Cortex of kidney (tissue), 1 donor: ENCODE measurements at places on chromosomes 3 and 15.

DNA sequence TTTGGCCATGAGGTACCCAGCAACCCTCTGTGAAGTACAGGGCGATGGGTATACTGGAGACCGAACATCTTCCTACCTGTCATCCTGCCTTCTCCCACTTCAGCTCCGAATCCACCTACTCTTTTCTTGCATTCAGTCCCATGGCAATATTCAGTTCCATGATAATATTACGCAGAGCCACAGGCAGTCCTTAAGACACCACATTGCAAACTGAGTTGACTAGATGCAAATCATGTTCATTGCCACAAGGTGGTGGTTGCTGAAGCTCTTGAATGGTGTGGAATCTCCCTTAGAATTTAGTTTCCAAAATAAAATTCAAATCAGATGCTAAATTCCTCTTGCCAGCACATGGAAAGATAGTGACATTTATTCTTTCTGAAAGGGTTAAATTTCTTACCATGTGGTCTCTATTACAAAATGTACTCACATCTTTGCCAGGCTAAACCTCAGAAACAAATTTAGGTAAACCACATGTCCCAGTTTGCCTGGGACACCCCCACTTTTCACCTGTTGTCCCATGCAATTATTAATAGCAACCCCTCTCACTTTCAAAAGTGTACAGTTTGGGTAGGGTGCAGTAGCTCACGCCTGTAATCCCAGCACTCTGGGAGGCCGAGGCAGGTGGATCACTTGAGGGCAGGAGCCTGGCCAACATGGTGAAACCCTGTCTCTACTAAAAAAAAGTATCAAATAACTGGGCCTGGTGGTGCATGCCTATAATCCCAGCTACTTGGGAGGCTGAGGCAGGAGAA lies 1.7 kb upstream of the NME9 start:
- no peak for DNase-seq

GRCh38 chr3:101946906-101947305 lies 97.6 kb downstream of the NFKBIZ start:
- no peak for DNase-seq

DNA sequence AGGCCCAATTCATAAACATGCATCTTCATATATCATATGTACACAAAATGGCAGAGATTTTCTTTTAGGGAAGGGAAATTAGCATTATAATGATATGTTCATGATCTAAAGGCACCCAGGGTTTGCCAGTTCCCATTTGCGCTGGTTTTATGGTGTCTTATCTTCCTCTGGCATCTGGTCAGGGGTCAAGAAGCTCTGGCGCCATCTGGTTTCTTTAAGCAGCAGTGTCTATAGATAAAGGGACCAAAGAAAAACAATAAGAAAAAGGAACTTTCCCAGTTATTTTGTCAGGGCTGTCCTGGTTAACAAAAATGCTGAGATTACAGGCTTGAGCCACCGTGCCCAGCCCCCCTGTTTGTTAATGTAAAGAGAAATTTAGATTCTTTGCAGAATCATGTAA lies 3.3 kb upstream of the DCP1A start:
- no peak for DNase-seq

- no peak for DNase-seq
Measured at GRCh38 chr3:87318617-87319021, 42.2 kb upstream of the POU1F1 start.

DNA sequence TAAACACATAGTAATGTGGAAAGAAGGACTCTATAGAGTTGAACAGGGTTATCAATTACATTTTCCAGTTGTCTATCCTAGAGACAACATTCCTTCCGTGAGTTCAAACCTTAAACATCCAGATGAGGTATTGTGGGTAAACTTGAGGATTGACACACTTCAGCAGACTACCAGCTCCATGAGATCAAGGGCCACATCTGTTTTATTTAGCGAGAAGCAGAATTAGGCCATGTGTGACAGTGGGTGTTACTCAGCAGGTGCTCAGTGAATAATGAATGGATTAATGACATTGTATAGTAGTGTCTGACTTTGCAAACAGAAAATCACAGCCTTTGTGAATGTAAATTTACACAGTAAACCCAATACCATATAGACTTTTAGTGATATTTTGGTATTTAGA lies 941.1 kb upstream of the CFAP20DC start:
- DNase-seq = no peak

DNA sequence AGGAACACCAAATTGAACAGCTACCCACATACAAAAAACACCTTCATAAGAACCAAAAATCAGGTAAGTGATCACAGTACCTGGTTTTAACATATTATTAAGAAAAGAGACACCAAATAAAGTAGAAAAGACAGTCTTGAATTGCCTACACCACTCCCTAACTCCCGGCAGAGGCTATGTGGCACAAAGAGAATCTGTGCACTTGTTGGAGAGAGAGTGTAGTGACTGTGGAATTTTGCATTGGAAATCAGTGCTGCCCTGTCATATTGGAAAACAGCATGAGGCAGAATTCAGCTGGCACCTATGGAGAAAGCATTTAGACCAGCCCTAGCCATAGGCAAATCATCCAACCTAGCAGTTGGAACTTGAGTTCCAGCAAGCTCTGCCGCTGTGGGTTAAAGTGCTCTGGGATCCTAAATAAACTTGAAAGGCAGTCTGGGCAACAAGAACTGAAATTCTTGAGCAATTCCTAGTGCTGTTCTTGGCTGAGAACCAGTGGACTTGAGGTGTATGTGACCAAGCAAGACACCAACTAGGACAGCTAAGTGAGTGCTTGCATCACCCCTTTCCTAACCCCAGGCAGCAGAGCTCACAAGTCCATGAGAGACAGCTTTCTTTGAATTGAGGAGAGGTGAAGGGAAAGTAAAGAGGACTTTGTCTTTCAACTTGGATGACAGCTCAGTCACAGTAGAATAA lies 969.6 kb upstream of the ALCAM start:
- DNase-seq = no peak

DNA sequence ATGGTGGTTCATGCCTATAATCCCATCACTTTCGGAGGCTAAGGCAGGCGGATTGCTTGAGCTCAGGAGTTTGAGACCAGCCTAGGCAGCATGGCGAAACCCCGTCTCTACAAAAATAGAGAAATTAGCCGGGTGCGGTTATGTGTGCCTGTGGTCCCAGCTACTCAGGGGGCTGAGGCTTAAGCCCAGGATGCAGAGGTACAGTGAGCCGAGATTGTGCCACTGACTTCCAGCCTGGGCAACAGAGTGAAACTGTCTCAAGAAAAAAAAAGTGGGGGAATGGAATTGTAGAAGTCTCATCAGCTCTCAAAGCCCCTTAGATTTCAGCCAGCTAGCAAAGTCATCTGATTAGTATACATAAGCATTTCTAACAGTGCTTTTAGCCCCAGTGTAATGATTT lies 33.2 kb downstream of the TIPARP start:
- DNase-seq = no peak

DNA sequence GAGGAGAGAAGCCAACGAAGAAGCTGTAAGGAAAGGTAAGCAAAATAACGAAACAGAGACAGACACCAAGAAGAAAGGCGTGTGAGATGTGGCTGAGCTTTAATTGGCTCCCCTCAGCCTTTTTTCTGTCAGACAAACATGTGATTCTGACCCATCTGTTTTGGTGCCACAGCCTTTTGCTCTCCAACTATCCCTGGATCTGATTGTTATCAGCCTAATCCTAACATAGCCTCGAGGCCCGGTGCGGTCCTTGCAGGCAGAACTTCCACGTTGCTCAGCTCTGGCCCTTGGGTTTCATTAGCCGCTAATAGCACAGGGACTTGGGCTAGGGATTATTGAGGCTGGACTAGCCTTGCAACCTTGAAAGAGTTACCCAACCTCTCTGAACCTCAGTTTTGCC lies 57.9 kb upstream of the CACNA2D3 start:
- no peak for DNase-seq

DNA sequence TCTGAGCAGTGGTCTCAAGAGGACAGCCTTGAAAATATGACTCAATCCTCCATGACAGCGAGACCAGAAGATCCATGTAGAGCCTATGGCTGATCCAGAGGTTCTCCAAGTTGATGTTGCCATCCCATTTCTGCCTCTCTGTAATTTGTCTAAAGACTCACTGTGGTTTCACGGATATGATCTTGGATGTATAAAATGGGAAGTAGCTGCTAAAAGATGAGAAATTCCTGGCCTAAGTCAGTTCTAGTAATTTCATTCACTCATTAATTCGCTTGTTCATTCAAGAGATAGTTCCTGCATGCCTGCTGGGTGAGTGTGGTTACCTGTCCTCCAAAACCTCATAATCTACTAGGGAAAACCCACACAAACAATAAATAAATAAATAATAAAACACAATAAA lies 145.9 kb downstream of the TNIK start:
- no peak for DNase-seq

DNA sequence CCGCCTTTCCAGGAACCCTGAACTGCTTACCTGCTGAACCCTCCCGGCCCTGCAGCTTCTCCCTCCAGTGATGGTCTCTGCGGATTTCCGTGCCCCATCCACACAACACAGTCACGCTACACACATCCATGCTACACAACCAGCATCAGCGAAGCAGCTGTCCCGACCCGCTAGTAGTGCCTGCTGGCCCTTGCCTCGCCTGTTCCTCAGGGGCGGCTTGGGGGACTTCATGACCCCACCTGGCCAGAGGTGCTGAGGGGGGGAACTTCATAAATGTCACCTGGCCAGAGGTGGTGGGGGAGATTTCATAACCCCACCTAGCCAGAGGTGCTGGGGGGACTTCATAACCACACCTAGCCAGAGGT lies 530 bp upstream of the TUBGCP5 start:
- DNase-seq = no peak

DNA sequence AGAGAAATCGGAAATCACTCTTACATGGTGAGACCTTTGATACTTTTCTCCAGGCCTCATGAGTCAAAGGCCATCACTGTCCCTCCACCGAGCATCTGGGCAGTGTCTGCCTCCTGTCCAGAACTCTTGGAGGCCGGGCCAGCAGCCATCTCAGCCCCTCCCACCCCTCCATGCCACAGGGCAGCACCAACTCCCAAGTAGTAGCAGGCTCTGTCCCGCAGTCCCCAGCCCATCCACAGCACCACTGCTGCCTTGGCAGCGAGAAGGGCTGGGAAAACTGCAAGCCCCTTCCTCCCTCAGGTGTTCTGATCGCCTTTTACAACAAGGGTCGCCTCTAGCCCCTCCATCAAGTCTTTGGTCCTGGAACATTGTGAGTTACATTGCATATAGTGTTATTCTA lies 5.5 kb downstream of the LYSMD4 start:
- no peak for DNase-seq

GRCh38 chr3:171979081-171979480 lies 60.3 kb upstream of the FNDC3B start:
- DNase-seq = no peak

DNA sequence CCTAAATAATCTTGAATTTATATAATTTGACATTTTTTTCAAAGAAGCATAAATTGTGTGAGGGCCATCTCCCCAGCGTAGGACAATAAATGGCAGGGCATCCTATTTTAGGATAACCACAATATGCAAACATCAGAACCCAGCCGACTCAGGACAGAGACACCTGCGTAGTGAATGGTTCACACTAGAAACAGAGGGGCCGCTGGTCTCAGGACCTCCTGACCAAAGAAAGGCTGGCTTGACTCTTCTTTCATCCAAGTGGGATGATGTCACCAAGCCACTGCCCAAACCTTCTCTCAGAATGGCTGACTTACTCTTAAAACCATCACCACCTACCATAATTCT lies 162.1 kb downstream of the FOXP1 start:
- no peak for DNase-seq

DNA sequence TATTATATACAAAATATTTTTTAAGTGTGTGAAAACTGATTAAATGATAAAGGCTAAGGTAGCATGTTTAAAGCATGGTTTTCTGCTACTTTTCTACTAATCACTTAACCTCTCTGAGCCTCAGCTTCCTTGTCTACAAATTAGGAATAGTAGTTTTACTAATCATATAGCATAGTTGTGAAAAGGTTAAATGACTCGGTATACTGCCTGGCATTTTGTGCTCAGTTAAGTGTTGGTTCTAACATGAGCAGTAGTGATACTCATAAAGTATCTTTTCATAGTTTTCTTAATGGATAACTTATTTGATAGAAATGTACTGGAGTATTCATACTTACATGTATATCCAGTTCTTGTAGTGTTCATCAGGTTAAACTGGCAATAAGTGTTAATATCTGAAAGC lies 13.6 kb downstream of the RASA2 start:
- DNase-seq = no peak

- no peak for DNase-seq
Measured at GRCh38 chr3:67302489-67302888, 304.4 kb downstream of the KBTBD8 start.

- DNase-seq = no peak
Measured at GRCh38 chr3:191136347-191136746, 62.7 kb upstream of the OSTN start.

- no peak for DNase-seq
Measured at GRCh38 chr3:195147649-195148080, 123.3 kb downstream of the XXYLT1 start.

DNA sequence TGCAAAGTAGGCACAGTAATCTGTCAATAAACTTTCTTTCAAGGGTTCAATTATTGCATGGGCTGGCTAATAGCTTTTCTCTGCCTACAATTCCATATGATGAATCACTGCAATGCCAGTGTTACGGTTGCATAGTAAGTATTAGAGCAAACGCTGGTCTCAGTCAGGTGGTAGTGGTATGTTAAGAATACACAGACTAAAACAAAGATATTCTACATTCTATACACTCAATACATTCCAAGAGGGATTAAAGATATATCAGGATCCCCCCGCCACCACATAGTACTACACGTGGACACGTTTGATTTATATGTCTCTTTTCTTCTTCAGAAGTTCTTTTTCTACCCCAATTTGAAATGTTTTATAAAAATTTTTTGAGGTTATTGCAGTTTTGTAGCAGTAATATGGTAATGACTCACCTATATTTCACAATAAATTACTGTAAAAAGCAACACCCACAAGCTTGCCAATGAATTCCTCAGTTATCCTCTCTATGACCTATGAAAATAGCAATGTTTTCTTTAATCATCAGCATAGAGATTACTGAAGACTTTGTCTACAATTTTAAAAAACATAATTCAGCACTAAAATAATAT lies 68.2 kb downstream of the CD200R1L start:
- DNase-seq = no peak

GRCh38 chr3:81752604-81753003 lies 8.8 kb downstream of the GBE1 start:
- no peak for DNase-seq

DNA sequence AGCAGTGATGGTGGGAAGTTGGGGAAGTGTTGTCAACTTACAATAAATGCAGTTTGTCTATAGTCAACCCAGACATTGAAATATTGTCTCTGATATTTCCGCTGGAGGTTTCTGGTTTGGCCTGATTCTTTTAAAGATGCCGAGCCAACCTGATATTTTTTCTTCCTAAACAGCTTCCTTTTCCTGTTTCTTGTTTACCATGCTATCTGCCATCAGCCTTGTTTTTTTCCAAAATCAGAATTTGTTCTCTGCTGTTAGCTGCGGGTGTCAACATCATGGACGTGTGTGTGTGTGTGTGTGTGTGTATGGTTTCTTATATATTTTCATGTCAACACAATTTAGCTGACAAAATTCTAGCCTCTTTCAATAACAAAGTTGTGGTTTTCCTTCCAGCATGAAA lies 41.2 kb upstream of the XCR1 start:
- DNase-seq = no peak
